ENCODE measurements at places on chromosomes 16 and 17.

DNA sequence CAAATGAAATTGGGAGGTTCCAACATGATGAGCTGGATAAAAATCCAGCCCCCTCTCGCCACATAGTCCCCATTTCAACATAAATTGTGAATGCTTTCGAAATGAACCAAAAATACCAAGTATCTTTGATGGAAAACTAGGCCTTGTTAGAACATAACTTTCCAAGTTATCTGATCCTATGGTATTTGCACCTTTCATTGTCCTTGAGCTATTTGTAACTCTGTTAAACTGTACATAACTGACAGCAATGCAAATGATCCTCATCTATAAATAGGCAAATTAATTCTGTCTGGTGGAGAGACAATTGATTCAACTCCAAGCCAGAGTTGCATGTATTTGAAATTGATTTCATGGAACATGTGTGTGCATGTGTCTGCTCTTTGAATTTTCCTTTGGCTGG lies 18.2 kb downstream of the CMTM4 start:
- no peak for DNase-seq

GRCh38 chr17:74663561-74663960 lies 40.0 kb upstream of the CD300E start:
- DNase-seq: no peak

DNA sequence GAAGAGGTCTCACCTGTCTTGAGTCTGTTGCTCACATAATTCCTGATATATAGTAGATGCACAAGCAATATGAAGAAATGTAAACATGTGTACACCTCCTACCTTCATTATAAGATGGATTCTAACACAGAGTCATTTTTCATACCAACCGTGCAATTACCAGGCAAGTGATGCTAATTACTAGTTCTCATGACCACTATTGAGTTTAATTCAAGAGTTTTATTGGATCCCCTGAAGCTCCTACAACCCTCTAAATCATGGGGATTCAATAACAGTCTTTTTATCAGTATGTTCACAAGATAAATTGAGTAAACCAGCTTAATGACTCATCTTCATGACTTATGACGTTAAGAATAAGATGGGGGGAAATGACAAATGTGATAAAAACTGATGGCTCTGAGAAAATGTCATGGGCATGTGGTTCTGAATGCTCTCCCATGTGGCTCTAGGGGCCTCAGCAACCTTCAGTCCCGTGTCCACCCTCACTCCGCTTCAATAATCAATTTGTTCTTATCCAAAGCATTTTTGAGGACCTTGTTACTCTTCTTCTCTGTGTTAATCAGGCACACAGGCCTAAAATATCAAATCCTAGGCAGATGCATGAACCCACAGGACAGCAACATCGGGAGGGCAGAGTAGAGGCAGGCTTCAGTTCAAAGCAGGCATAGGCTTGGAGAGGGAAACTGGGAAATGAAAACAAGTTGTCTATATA lies 42.8 kb downstream of the PRAC1 start:
- DNase-seq: no peak

- DNase-seq: peak; percentile 22
Measured at GRCh38 chr16:57045694-57046381, 46.5 kb upstream of the CPNE2 start.

GRCh38 chr17:47242648-47243047 lies 11.0 kb upstream of the ITGB3 start:
- DNase-seq: no peak

- DNase-seq: no peak
Measured at GRCh38 chr17:21339011-21339410, 37.1 kb upstream of the KCNJ12 start.

DNA sequence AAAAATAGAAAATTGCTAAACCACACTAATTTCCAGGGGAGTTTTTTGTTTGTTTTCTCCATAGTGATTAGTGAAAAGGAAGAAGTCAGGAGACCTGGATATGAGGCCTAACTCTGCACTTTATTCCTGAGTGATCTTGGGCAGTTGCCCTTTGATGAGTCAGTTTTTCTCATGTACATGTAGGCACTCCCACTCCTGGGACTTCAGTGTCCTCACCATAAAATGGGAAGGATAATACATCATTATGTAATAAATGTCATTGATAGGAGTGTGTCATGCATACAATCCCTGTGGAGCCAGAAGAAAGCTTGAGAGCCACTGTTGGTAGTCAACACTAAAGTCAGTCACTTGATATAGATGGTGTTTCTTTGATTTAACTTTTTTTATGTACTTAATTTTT lies 32.5 kb downstream of the WIPF2 start:
- DNase-seq: peak; percentile 22

DNA sequence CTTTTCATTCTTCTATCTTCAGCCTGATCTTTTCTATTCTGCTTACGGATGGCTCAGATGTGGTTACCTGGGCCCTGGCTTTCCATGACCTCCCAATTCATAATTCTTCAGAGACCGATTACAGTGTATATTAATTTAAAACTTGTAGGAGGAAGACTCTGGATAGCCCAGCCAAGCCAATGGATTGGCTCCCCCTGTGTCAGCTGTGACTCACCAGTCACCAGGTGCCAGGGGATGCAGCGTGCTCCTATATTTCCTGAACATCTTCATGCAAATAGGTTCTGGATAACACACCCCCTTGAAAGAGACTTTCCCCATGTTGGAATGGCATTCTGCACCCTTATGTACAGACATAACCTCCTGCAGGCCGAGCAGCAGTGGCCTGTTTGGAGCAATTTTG lies 208.3 kb upstream of the WSCD1 start:
- DNase-seq: no peak

DNA sequence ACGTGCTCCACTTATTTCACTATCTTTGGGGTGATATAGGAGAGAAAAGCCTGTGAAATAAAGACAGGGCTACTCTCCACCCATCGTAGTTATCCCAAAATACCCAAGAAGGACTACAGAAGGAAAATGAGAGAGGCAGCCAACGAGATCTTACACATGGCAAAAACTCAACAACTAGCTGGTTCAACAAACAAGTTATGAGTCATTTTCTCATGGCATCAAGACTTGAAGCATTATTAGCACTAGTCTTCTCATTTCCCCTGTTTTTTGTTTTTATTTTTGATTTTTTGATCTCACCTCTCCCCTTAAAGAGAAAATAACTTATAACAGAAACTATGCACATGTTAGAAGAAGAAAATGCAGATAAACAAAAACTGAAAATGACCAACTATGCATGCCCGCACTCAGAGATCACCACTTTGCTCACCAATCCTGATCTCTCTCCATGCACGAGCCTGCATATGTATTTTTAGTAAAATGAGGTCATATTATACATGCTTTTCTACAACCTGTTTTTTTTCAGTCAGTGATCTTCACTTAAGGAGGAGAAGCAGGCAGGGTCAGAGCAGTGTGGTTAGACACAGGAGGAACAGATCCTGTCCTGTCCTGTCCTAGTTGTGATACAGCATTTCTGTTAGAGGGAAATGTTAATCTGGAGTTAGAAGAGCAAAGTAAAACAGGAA lies 22.8 kb downstream of the FAM117A start:
- no peak for DNase-seq

- DNase-seq: no peak
Measured at GRCh38 chr16:10957771-10958482, 13.6 kb downstream of the CLEC16A start.
